ENCODE measurements at places on chromosomes 3 and 15.

- DNase-seq, result no peak
Measured at GRCh38 chr3:54193093-54193492, 70.7 kb downstream of the CACNA2D3 start.

GRCh38 chr3:66588340-66588847 is 87.6 kb upstream of the LRIG1 start:
- no peak for DNase-seq

GRCh38 chr15:82139823-82140268 is 94.0 kb upstream of the MEX3B start:
- DNase-seq, result no peak

DNA sequence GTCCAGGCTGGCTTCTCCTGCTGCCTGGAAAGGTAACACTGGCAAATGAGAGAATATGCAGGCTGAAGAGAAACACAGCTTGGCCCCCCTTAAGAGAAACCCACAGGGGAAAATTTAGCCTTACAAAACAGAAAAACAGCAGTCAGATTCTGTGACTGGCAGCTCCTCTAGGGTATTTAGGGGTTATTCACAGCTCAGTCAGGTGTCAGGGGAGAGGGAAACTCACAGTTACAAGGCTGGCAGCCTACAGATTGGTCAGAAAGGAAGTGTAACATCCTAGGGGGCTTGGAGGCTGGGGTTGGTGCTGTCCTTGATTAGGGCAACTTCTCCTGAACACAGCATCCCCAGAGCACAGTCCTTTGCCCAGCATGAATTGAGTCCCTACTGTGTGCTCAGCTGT is 81.4 kb downstream of the SEMA5B start:
- no peak for DNase-seq

- DNase-seq, result no peak
Measured at GRCh38 chr15:40323953-40324937, 753 bp downstream of the INAFM2 start.

DNA sequence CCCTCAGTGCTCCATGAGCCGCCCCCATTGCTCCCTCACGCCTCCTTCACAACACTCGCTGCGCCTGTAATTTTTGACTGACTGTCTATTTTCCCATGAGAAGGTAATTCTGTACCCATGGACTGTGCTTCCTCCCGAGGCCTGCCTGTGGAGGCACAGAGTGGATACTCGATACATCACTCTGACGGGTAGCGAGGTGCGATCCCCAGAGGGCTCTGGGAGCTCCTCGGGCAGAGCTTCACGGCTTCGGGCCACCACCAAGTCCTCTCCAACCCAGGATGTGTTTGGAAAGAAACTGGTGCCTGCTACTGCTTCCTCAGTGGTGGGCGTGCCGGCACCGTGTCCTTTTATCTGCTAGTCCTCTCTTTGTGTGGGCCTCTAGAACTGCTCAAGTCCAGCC is 108.6 kb upstream of the DLG1 start:
- no peak for DNase-seq

GRCh38 chr3:124401843-124402242 is 328.4 kb upstream of the UMPS start:
- no peak for DNase-seq

All from pancreas (tissue), 10 donors.